NCI-H1694 treated with DMSO at 0.1 percent for 48 hours (cell line): ENCODE measurements at places on chromosomes 12 and 14.

DNA sequence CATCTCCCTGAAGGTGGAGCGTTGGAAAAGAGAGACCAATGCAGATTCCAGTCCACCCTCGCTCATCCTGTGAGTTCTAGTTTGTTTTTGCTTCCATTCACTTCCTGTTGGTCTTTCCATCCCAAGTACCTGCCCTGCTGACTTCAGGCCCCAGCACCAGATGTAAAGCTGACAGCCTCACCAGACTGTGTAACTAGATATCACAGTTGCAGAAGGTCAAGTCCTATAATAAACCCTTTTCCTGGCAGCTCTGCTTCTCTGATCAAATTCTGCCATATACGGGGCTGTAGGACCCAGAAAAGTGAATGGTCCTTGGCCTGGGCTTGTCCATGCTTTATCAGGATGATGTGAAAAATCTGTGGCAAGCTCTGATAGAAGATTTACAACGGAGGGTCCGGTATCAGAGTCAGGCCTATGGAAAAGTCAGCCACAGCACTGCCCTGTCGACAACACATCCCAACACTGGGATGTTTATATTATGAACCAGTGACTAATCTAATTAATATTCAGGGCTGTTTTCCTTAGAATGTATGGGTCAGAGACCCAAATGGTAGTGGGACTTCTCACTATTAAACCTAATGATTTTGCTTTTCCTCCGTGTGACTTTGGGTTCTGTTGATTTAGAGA is 42.1 kb downstream of the CCDC175 start:
- no peak for DNase-seq

- no peak for DNase-seq
These were observed 65.3 kb downstream of the CACNA1C start for GRCh38 chr12:2118061-2118460.

DNA sequence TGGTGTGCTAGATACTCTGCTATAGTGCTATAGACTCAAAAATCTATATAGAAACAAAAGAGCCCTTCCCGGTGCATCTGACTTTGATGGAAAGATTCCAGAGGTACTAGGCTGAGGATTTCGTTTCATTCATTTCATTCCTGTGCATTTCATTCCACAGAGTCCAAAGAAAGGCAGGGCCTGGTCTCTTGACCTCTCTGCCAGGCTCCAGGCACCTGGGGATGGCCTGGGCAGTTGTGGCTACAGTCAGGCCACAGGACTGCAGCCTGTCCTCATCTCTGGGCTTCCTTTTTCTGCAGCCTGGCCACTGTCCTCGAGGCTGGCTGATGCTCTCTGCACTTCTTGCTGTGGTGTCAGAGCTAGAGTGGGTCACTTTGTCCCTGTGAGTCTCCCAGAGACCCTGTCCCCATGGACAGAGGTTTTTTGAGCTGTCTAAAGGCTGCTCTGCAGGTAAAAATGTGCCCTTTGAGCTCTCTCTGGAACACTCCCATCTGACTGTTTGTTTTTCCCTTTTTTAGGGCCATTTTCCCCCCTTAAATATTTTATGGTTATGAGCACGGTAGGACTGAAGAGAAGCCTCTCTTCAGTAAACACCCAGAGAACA is 3.2 kb upstream of the VDR start:
- DNase-seq = no peak

GRCh38 chr14:72653026-72653425 is 240.9 kb downstream of the DPF3 start:
- no peak for DNase-seq
